ENCODE measurements at places on chromosomes 11 and 22. TPM values are rescaled to one million over a fixed set of nuclear protein-coding genes. Genes with fewer than 3 reads are reported as not detected.

The FOLR1 gene
- not detected for total RNA-seq

The CNIH2 gene
- total RNA-seq: 0.17 TPM

The MS4A4A gene
- total RNA-seq: not detected

The LGR4 gene
- total RNA-seq: 11.5 TPM
